Caki2 (cell line): ENCODE measurements at places on chromosomes 16 and 17. TPM values are rescaled to one million over a fixed set of nuclear protein-coding genes. Genes with fewer than 3 reads are reported as not detected.
A peak's percentile ranks its signal among the peaks of the same experiment; 100 is the strongest.

The TM4SF5 gene
- not detected in 2 replicates for total RNA-seq

The METTL26 gene
- 433 and 438 TPM in 2 replicates for total RNA-seq

The KRT40 gene
- not detected in 2 replicates for total RNA-seq

The ACSM2A gene
- total RNA-seq, result not detected in 2 replicates

The TMEM114 gene
- not detected in 2 replicates for total RNA-seq

The KRTAP4-6 gene
- total RNA-seq, result not detected in 2 replicates

The TGFB1I1 gene
- total RNA-seq, result 12.5 and 20.3 TPM in 2 replicates

The TMEM235 gene
- not detected in 2 replicates for total RNA-seq

The GPR179 gene
- total RNA-seq, result 0.07 TPM in 1 of 2 replicates, not detected in the other

The SHISA9 gene
- 23.3 and 24.2 TPM in 2 replicates for total RNA-seq

The DNAH9 gene
- total RNA-seq, result 1.5 TPM in 1 of 2 replicates, not detected in the other

- DNase-seq, result no peak
These were observed 145.6 kb upstream of the MYOCD start for GRCh38 chr17:12519956-12520594.

GRCh38 chr17:6507535-6507934 lies 48.8 kb downstream of the PITPNM3 start:
- peak; percentile 64 for DNase-seq

- DNase-seq, result no peak
These were observed 619 bp upstream of the TMEM92 start for GRCh38 chr17:50273654-50274040.

DNA sequence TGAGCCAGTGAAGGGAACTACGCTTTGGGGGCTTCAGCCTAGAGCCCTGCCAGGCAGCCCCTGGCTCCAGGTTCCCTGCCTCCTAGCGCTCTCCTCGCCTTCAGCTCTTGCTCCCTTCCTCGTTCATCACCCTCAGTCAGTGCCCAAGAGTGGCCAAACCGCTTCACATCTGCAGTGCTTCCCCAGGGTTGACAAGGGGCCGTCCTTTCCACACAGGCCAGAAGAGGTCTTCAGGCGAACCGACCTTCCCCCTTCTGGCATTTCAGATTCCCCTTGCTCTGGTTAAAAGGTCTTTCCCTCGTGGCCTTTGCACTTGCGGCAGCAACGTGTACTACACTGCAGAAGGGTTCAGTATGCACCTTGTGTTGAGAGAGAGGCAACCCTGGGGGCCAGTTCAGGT lies 4.1 kb downstream of the RASD1 start:
- no peak for DNase-seq

DNA sequence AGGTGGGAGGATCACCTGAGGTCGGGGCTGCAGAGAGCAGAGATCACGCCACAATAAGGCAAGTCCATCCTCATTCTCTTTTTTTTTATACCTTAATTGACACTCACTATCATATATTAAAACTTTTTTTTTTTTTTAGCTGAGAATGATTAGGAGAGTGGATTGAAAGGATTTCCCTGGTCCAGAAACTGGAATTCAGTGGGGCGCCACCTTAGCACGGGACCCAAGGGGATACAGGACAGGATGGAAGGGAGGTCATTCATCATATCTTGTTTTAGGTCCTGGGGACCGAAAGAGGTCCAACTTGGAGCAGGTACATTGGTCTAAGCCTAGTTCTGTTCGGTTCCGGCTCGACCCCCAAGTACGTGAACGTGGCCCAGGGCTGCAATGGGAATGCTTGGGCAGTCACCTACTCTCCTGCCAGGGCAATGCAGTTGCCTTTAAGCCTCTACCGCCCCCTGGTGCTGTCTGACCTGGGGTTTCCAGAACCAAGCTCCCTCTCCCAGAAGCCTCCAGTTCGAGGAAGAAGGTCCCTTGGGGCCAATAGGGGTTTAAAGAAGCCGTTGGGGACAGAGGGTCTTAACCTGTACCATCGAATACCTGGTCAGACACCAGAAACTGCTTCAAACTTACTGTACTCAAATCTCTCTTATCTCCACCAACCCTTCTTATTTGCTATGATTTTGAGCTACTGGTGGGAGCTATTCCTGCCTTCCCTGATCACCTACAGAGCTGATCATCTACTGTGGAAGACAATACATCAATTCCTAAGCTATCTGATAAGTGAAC lies 19.9 kb upstream of the GPATCH8 start:
- DNase-seq, result peak; percentile 38

GRCh38 chr17:50963139-50963538 lies 97.0 kb upstream of the TOB1 start:
- DNase-seq, result no peak

- DNase-seq, result no peak
These were observed 34.4 kb upstream of the ZNF750 start for GRCh38 chr17:82874011-82874835.

GRCh38 chr17:19578545-19578944 lies 44.9 kb downstream of the SLC47A1 start:
- no peak for DNase-seq

DNA sequence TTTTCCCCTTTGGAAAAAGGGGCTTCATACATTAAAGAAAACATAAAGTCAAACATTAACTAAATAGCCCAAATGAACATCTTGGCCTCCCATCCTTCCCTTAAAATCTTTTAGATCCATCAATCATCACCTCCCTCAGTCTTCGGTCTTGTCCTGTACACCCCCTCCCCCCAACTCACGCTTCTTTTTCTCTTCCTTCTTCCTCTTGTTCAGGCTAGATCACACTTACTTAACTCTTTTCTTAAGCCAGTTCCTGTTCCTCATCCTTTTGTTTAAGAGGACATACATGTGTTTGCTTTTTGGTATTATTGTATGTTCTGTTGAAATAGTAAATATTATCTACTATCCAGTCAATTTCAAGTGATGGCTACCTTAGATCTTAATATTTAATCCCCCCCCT lies 5.5 kb downstream of the MFSD6L start:
- no peak for DNase-seq

- no peak for DNase-seq
These were observed 52.0 kb upstream of the CLEC3A start for GRCh38 chr16:77970371-77970770.

GRCh38 chr17:82157046-82158035 lies 55.3 kb downstream of the CCDC57 start:
- DNase-seq, result no peak

DNA sequence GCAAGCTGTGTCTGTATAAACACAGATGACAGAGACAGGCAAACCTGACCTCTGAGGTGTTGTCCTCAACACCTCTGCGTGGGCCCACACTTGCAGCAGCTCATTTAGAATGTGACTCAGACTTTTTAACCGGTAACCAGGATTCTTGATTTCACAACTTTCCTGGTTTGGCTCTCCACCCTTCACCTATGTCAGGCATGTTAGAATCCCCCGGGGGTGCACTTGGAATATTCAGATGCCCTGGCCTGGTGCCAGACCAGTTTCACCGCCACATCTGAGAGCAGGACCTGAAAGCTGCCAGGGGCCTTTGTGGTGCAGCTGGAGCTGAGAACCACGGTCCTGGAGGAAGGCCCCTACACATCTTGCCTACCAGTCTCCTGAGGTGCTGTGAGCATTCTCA lies 4.8 kb downstream of the DHODH start:
- no peak for DNase-seq

- peak; percentile 91 for DNase-seq
These were observed at the start of gene ASPHD1 for GRCh38 chr16:29900102-29900887. Gene ASPHD1, plus strand, starts transcription at chr16:29900488. Its CDS starts 484 bp downstream, at chr16:29900972.

- no peak for DNase-seq
These were observed 88.6 kb downstream of the AMFR start for GRCh38 chr16:56336711-56337110.

GRCh38 chr16:59634951-59635350 lies 900.8 kb upstream of the GOT2 start:
- DNase-seq, result no peak

- peak; percentile 40 for DNase-seq
These were observed 14.8 kb downstream of the SCGB1C2 start for GRCh38 chr17:151886-152859.

- DNase-seq, result no peak
These were observed 39.5 kb upstream of the HLF start for GRCh38 chr17:55225237-55225636.

- peak; percentile 68 for DNase-seq
These were observed 41.7 kb downstream of the SRL start for GRCh38 chr16:4200000-4200780.

- DNase-seq, result no peak
These were observed 17.4 kb downstream of the BAIAP2 start for GRCh38 chr17:81052199-81052997.
